ENCODE measurements at places on chromosomes 6 and 20.

DNA sequence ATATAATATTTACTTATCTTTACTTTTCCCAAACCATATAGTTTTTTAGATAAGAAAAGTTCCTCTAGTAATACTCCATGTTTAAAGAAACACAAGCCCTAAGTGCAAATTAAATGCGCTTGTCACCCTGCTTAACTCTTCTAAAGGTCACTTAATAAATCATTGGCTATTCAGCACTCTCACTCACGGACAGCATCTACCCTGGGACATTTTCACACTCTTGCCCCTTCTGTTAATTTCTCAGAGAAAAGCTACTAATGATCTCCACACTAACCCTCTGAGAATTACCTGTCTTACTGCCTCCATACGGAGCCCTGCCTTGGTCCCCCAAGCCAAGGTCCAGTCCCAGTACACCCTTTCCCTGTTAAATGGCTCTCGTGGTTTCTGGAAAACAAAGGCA is 102.2 kb downstream of the NRN1 start:
- DNase-seq: no peak

- DNase-seq: no peak
These were observed 52.3 kb downstream of the PIGU start for GRCh38 chr20:34624629-34625028.

DNA sequence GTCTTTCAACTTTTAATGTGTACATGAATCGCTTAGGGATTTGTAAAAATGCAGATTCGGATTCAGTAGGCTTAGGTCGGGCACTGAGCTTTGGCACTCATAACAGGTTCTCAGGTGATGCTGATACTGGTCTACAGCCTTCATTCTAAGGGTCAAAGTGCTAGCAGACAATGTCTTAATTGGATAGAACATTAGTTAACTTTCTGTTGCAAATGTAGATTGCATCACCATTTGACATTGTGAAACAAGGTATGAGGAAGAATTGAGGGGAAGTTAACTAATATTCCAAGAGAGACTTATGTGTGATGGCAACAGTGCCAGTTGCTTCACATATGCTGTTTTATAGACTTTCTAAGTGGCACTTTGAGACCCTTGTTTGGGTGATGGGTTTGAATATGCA is 86.9 kb downstream of the MLIP start:
- DNase-seq: no peak

- DNase-seq: no peak
These were observed 130.9 kb upstream of the PTPN1 start for GRCh38 chr20:50379049-50379990.

DNA sequence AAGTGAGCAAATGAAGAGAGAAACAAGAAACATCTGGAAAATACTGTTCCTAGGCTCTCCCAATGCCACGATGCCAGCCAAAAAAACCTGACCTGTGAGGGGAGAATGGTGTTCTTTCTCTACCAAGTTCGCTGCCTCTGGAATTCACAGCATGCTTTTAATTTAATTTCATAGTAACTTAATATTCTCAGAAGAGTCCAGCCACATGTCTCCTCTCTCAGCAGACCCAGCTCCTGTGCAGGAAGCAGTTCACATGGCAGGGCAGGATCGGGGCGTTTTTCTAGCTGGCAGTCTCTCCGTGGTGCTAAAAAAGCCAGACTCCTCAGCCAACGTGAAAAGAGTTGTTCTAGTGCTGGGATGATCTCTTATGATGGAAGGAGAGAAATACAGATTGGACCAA is 57.5 kb downstream of the BFSP1 start:
- no peak for DNase-seq

DNA sequence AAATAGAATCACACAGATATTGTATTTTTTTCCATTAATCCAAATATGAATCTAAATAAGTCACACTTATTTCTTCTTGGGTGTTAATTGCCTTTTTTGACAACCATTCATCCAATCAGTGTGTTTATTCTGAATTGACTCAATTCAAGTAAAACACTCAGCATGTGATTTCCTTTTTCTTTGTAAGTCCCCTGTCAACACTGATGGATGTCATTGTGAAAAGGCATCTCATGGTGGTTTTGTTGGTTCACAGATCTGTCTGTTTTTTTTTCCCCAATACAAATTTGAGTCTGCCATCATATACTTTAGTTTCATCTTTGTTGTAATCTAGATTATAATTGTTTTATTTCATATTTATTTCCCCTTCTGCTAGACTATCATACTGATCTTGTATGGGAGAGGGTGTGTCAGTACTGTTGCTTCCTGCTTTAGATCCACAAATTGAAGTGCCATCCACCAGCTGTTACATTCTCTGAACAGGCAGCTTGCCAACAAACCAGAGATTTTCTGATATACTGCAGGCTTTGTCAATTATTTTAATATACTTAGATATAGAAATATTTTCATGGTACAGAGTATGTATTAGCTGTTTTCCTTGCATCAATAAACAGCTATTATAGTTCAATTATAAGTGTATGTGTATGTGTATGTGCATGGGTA is 64.2 kb upstream of the FLRT3 start:
- DNase-seq: no peak

DNA sequence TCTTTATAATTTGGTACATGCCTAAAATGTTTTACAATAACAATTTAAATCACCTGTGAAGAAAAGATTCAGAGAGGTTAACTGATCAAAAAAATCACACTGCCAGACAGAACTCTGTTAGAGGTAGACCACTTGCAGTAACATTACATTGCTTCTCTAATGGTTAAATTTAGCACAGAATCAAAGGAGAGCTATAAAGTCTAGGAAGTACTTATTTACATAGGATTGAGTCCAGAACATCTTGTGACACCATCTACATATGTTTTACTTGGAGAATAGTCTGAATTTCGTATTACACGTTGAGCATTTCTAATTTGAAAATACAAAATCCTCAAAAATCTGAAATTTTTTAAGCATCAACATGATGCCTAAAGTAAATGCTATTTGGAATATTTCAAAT is 17.2 kb upstream of the TBC1D20 start:
- DNase-seq: no peak

Measured in stimulated activated CD4-positive, alpha-beta T cell treated with anti-CD3 and anti-CD28 coated beads, TNF-alpha, amount 100 ng/mL, for 4 hours (primary cell).